ENCODE measurements at places on chromosomes 2 and 18.

DNA sequence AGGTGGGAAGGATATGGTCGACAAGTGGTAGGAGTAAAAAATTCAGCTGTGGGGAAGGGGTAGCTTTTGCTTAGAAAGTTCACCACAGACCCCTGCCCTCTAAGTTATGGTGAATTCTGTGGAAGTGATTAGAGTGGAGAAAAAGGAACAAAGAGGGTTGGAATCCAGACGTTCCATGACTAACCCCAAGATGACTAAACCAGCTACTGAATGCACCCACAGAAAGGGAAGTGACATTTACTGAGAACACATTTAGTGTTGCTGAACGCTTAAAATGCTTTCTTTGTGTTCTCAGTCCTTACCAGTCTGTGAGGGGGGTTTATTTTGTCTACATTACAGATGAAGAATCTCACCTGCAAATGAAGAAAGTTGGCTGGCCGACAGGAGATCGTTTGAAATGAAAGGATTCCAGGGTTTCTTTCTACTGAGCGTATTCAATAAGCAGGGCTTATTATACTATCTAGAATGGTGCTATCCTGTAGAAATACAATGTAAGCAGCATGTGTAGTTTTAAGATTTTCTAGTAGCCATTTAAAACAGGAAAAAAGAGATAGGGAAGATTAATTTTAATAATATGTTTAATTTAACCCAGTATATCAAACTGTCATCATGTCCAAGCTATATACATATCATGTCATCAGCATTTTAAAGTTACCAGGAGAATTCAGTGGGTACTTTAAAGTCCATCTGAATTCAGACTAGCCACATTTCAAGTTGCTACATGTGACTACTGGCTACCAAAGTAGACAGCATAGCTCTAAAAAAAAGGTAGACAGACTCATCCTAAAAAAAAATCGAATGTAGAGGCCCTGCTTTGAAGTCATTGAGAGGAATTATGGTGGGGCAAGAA lies 60.1 kb downstream of the LIMS1 start:
- DNase-seq = peak; percentile 37

GRCh38 chr18:50820901-50821520 lies 1.2 kb upstream of the MRO start:
- DNase-seq = no peak

DNA sequence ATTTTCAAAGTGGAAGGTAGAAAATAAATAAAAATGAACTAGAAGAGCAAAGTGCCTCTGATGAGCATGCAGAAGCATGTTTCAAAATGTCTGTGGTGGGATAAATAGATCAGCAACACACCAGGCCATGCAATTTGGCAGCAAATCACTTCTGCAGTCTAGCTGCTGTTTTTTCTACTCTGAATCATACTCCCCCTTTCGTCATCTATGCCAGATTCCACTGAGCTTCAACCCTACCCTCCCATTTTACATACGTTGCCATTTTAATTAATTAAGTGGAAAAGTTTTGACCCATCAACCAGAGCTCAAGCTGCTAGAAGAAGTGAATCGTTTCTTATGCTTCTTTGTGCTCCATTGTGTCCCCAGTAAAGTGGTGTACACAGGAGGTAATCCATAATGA lies 79.3 kb downstream of the NRXN1 start:
- no peak for DNase-seq

GRCh38 chr2:147405651-147406050 lies 439.2 kb upstream of the ACVR2A start:
- no peak for DNase-seq

DNA sequence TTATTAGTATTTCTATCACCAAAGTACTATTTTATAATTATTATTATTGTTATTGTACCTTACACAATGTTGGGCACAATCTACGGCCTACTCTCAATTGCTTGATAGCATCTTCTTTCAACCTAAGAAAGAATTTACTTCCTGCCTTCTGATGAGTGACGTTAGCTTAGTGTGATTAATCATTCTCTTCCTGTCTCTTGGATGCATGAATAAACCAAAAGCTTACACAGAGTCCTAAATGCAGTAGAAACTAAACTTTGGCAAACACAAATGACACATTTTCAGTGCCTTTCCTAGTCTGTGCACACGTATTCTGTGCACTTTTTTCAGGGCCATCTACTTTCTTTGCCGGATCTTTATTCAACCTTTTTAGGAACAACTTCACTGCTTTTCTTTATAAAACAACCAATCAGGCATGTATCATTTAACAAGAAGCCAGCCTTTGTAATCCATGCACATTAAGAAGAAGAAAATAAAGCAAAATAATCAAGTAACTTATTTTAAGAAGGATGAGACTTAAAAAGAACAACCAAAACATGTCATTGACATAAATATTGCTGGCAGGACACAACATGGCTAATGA lies 19.1 kb downstream of the TRAK2 start:
- DNase-seq = no peak

DNA sequence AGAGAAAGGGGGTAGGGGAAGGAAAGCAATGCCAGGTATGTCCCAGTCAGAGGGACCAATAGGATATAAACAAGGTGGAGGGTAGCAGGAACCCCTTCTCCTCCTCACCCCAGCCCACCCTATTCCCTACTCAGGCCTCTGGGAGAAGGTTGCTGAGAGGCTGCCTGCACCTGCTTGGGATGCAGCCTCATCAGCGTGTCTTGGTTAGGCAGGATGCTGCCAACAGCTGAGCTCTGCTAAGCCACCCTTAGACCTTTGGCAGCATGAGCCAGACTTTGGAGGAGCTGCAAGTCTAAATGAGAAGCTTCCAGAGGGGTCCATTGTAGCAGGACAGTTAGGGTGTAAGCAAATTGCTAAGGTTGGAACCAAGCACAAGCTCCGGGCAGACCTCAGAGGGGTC lies 38.2 kb upstream of the CAB39 start:
- no peak for DNase-seq

- DNase-seq = no peak
Observed at GRCh38 chr2:30443081-30443480, 4.0 kb upstream of the LCLAT1 start.

DNA sequence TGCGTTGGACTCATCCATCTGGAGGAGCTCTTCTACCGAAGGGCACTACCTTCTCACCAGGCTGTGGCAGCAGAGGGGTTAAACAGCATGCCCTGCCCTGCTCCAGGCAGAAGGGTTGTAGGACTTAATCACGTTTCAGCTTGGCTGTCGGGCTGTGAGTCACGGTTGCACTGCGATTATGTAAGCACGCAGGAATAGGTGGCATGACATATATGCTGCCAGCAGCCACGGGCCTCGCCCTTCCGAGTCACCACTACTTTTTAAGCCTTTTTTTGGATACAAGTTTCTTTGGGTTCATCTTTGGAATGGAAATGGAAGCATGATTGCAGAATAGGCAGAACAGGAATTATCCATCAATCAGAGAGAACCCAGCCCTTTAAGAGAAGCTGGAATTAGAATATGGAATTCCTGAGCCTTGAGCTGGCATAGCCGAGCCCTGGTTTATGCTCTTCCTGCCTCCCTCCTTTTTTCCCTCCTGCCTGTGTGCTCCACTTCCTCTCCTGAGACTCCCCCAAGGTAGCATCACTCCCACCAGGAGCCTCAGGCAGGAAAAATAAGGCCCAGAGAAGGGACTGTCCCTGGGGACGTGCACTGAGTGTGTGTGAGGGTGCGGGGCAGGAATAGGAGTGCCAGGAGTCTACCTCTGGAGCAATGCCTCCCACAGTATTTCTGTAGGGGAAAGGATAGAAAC lies 86.8 kb downstream of the SEMA4F start:
- DNase-seq = peak; percentile 88

- DNase-seq = no peak
Observed at GRCh38 chr2:66275984-66276383, 158.9 kb upstream of the MEIS1 start.

DNA sequence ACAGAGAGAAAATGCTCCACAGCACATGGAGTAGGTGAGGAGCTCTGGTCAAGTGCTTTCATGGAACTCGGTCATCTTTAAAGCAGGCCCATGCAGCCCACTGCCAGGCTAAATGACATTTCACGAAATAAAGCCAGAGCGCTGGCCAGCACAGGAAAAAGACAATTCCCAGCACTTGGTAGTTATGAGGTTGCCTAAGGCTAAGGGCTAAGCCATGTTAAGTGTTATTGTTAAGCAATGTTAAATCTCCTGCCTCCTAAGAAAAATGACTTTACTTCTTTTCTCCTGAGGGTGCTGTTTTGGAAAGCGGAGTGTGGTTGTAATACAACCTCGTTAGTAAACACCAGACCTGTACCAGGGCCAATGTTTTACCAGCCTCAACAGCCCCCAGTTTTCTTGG lies 125.9 kb upstream of the NRP2 start:
- no peak for DNase-seq

DNA sequence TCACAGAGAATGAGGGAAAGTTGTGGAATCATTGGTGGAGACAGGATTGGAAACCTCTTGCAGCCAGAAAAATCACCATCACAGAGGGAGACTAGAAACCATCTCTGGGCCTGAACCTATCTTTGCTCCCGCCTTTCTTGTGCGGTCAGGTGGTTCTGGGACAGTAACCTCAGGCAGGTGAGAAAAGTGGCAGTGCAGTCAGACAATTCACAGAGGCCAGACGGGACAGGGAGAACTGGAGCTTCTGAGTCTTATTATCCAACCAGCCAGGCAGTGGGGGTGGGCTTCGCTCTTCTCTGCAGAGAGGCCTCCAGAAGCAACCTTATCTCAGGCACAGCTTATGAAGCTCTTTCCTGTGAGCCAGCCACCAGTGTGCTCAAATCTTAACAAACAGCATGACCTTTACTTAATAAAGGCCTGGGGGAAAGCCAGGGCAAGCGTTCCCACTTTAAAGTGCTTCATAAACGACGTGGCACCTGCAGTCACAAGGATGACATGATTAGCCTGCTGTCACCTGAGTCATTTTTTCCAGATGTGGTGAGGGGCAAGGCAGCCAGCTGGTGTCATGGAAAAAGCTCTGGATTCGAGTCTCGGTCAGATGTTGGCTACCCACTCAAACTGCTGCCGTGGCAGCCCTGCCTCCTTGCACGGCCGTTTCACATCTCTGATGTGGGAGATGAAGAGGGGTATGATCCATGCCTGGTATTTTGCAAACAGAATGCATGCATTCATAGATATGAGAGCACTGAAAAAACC lies 109.7 kb downstream of the B3GNT2 start:
- no peak for DNase-seq

- DNase-seq = no peak
Observed at GRCh38 chr2:232250246-232251175, 128.0 kb upstream of the ALPP start.

DNA sequence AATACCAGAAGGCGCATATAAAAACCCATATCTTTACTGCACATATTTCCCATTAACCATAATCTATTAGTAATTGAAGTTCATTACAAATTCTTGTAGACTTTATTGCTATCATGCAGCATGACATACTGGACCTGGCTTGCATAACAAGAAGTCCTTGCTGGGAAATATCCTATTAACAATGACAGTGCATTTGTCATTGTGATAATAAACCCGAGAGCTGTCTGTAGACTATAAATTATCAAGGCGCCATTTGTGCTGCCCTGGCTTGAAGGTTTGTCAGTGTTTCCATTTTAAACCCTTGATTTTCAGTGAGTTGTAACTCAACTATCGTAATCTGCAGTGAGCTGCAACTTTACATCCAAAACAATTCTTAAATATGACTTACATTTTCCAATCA lies 59.0 kb downstream of the HNMT start:
- no peak for DNase-seq

GRCh38 chr18:8847900-8848299 lies 142.5 kb downstream of the MTCL1 start:
- no peak for DNase-seq

DNA sequence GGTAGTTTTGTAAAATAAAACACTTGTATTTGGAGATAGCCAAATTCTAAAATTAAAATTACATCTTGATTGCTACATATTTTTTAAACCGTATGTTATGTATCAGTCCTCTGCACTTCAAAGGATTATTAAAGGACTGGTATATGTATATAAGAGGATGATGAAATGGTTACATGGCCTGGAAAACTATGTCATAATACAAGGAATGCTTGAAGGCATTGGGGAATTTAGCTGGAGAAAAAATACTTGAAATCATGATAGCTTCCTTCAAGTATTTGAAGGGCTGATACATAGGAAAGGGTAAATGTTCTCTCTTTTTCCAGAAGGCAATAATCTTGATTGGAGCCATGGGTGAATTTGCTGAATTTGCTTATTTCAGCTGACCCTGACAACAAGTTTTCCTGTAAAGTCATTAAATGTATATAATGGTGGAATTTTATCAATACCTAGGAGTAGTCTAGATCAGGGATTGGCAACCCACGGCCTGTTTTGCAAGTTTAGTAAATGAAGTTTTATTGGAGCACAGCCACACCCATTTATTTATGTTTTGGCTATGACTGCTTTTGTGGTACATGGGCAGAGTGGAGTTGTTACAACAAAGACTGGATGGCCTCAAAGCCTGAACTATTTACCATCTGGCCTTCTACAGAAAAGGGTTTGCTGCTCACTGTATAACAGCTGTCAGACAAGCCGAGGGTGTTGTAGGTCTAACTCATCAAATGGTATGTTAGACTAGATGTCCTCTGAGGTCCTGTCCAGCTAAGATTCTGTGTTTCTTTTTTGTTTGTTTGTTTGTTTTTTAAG lies 34.4 kb downstream of the ACYP2 start:
- no peak for DNase-seq

- DNase-seq = peak; percentile 41
Observed at GRCh38 chr18:68840554-68841263, 42.8 kb downstream of the CCDC102B start.

DNA sequence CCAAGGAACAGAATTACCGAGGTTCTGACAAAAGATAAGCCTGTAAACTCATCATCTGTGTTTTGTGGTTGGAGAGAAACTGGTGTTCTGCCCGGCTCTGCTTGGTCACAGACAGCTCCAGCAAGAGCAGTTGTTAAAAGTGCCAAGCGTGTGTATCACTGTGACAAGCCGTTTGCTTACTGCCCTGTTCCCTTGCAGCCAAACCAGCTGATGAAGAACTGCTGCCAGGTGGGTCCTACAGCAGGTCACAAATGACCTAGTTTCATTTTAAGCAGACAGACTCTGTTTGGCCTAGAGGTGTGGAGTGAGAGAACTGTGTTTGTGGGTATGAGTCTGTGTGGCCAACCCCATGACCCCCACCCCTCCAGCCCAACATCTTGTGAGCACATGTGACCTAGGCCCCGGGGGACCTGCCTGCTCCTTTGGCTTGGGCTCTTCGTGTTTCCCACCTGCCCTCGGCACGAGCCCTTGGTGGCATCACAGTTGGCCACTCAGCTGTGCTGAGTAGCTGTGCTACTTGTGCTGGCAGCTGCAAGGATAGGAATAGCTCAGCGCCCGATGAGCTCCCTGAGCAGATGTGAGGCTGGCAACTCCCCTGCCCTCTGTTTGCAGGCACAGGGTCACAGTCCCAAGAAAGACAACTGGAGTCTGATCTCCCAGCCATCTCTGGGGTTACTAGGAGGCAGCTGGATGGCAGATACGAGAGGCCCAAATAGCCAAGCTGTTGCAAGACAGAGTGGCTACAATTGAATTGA lies 9.7 kb downstream of the OXER1 start:
- DNase-seq = no peak

GRCh38 chr2:60221098-60221497 lies 332.4 kb downstream of the BCL11A start:
- no peak for DNase-seq

All from AG08396 (cell line).